Stomach (tissue), 19 donors: ENCODE measurements at places on chromosomes 1 and 21.
A peak's percentile ranks its signal among the peaks of the same experiment; 100 is the strongest.

DNA sequence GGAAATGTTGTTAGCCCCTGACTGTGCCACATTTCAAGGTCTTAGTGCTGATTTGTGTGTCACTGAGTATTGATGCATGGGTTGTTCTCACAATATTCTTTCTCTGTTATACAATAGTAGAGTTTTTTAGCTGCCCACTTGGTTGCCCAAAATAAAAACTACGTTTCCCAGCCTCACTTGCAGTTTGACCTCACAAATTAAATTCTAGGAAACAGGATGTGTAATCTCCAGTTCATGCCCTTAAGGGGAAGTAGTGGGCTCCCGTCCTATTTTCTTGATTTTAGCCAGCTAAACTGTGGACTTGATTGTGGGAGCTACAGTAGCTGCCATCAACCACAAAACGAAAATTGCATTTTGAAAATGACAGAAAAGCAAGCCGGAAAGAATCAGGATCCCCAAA lies 27.3 kb upstream of the LAMC1 start:
- no peaks in the 10 kb centered on the region for H3K4me1 ChIP-seq
- H3K27ac ChIP-seq: no peak overlapping the region
- H3K36me3 ChIP-seq: no peaks in the 10 kb centered on the region
- DNase-seq: no peak

GRCh38 chr21:28627691-28628090 lies 365.0 kb downstream of the LTN1 start:
- H3K27me3 ChIP-seq: no peaks in the 10 kb centered on the region
- H3K36me3 ChIP-seq: peaks cover 5% of the 10 kb centered on the region
- H3K27ac ChIP-seq: no peak overlapping the region
- no peak overlapping the region for H3K4me3 ChIP-seq

- DNase-seq: no peak
- no peaks in the 10 kb centered on the region for H3K4me1 ChIP-seq
- no peaks in the 10 kb centered on the region for H3K27me3 ChIP-seq
- no peak overlapping the region for H3K27ac ChIP-seq
Measured at GRCh38 chr21:35428001-35428320, 378.9 kb upstream of the RUNX1 start.

DNA sequence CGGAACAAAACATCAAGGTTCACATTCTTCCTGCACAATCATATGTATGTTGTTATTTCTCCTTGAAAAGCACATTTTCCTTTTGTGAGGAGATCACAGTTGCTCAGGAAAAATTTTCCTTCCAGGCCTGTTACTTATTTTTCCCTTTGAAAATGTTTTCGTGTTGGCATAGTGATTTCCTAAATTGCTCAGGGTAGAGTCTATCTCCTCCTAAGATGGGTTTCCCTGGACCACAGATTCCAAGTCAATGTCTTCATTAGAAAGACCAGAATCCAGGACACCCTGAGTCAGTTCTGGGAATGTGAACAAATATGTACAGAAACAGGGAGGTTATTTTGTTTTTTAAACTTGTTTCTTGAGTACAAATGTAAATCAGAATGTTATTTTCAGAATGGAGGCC lies 94.3 kb upstream of the C1orf105 start:
- no peak for DNase-seq
- no peaks in the 10 kb centered on the region for H3K27me3 ChIP-seq
- H3K36me3 ChIP-seq: no peaks in the 10 kb centered on the region
- no peak overlapping the region for H3K27ac ChIP-seq

DNA sequence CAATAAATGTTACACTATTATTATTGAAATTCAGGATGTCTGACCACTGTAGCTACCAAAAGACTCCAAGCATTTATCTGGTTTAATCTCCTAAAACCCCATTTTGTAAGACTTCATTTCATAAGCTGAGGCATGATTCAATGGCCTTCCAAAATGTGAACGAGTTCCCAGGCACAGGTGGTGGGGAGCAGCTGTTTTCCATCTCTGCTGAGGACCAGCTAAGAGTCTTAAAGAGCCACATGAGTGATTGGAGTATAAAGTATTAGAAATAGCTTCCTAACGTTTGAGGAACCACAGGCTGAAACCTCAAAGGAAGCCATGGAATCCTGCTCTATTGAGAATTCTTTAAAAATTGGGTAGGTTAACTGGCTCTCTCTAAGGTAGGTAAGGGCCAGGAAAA lies 44.9 kb downstream of the SEC16B start:
- no peak overlapping the region for H3K4me3 ChIP-seq
- H3K4me1 ChIP-seq: no peaks in the 10 kb centered on the region
- no peaks in the 10 kb centered on the region for H3K27me3 ChIP-seq

DNA sequence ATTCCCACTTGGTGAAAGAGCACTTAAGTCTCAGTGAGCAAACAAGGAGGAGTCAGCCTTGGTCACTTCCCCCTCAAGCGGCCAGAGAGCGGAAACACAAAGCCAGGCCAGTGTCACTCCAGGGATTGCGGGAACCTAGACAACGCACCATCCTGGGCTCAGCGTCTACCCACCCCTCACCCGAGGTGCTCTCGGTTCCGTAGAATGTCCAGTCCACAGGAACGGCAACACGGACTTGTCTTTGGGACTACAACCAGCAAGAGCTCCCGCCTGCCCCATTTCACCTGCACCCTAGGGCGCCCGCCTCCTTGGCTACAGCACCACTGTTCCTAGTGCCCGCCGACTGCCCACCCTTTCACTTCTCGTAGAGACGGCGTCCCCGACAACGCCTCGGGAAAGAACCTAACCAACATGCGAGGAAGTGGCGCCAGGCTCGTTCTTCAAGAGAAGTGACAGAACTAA lies 509 bp downstream of the GDAP2 start:
- peak overlapping the region; percentile 89 for H3K4me3 ChIP-seq
- H3K36me3 ChIP-seq: peaks cover 11% of the 10 kb centered on the region
- H3K27ac ChIP-seq: peak overlapping the region; percentile 95
- no peaks in the 10 kb centered on the region for H3K27me3 ChIP-seq

DNA sequence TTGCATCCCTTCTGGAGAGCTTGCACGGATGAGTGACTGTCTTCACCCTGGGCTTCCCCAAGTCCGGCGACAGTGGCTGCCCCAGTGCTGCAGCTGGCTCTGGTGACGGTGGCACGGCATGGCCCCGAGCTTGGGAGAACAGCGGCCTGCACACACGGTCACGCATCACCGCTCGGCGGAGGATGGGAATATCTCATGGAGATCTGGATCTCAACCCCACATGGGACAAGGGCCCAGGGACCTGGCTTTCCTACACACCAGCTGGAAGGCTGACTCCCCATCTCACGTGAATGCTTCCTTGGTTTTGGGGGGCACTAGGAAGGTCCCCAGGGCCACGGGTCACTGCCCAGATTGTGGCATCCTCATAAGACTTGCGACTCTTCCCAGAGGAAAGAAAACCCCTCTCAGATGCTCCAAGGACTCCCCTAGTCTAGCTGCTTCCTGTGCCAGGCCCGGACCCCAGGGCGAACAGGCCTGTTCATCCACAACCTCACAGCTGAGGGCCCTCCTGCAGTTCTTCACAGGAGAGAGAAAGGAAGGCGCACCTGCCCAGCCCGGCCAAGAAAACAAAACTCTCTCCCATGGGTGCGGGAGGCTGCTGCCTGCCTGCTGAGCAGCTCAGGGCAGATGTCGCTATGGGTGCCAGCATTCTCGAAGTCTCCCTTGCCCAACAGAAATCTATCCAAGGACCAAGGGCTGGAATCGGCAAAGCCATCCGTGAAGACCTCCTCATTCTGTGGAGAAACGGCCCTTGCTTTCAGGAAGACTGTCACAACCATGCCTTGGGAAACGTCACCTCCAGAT lies 9.9 kb downstream of the CFAP410 start:
- no peak overlapping the region for H3K27ac ChIP-seq
- no peak for DNase-seq
- H3K4me1 ChIP-seq: no peaks in the 10 kb centered on the region
- no peak overlapping the region for H3K4me3 ChIP-seq

GRCh38 chr1:160403244-160403643 lies 2.9 kb downstream of the VANGL2 start:
- H3K27me3 ChIP-seq: peaks cover 19% of the 10 kb centered on the region
- peaks cover 25% of the 10 kb centered on the region for H3K4me1 ChIP-seq
- no peak overlapping the region for H3K27ac ChIP-seq

- H3K4me1 ChIP-seq: peaks cover 17% of the 10 kb centered on the region
- H3K27ac ChIP-seq: peak overlapping the region; percentile 15
- H3K4me3 ChIP-seq: no peak overlapping the region
- H3K36me3 ChIP-seq: no peaks in the 10 kb centered on the region
Measured at GRCh38 chr1:181152892-181153633, 64.6 kb downstream of the IER5 start.

- no peaks in the 10 kb centered on the region for H3K4me1 ChIP-seq
- H3K27me3 ChIP-seq: no peaks in the 10 kb centered on the region
- H3K36me3 ChIP-seq: peaks cover 12% of the 10 kb centered on the region
- H3K27ac ChIP-seq: no peak overlapping the region
- H3K4me3 ChIP-seq: no peak overlapping the region
- DNase-seq: no peak
Measured at GRCh38 chr1:241600496-241600901, 39.7 kb downstream of the CHML start.

DNA sequence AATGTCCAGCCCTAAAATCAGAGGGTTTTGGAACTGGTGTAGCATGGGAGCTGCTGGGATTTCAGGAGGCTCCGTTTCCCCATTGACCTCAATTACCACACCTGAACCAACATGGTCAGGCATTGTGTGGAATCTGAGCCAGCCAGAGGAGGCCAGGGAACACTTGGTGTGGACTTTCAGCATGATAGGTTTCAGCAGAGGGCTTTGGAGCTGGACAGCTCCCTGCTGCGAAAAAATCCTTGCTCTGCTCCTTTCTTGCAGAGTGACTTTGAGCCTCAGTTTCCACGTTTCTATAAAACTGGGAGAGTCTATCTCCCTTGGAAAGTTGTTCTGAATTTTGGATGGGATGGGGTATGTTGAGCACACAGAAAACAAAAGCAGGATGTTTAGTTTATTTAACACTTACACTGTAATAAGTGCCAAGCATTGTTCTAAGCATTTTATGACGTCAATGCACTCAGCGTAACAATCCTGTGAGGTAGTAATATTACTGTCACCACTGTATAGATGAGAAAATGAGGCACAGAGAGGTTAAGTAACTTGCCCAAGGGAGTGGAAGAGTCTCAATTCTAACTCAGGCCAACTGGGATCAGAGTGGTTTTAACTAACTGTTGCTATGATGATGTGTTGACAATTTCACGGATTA lies 168.0 kb downstream of the GRIK3 start:
- no peak overlapping the region for H3K4me3 ChIP-seq
- DNase-seq: no peak
- no peaks in the 10 kb centered on the region for H3K36me3 ChIP-seq
- no peaks in the 10 kb centered on the region for H3K4me1 ChIP-seq

- DNase-seq: no peak
- H3K4me1 ChIP-seq: no peaks in the 10 kb centered on the region
- no peaks in the 10 kb centered on the region for H3K36me3 ChIP-seq
Measured at GRCh38 chr1:34965597-34965996, 19.6 kb downstream of the TMEM35B start.

GRCh38 chr1:110572751-110573150 lies 33.4 kb downstream of the KCNA2 start:
- peaks cover 13% of the 10 kb centered on the region for H3K27me3 ChIP-seq
- H3K4me3 ChIP-seq: no peak overlapping the region
- H3K36me3 ChIP-seq: no peaks in the 10 kb centered on the region
- H3K27ac ChIP-seq: no peak overlapping the region
- no peaks in the 10 kb centered on the region for H3K4me1 ChIP-seq
- DNase-seq: no peak

DNA sequence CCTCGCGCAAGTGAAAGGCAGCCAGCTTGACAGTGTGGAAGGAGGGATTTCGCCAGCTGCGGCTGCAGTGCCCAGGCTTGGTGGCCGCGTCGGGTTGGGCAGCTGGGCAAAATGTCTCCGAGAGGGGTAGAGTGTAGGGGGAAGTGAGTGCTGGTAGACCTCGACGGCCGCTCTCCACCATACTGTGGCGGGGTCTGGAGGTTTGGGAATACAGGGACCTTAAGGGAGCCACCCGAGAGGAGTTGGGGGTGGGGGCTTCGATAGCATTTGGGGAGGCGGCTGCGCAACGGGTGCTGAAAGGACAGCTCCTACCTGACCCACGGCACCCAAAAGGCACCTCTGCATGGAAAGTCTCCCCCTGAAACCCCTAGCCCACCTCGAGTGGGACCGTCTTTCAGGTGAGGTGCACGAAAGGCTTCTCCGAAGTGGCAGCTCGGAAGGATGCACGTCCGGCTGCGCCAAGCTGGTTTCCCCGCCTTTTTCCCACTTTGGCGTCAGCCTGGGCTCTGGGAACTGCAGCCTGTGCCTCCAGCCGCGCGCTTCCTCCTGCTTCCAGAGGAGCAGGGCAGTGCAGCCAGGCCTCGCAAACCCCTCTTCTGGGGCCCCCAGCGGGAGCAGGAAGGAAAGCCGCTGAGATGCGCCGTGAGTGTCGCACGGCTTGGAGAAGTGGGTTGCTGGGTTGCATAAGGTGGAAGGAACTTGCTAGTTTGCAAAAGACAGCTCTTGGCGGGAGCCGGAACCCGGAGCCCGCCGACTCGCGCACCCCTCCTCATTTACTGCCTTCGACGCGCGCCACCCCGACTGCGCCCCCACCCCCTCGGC lies 531 bp upstream of the HMGN2 start:
- peak overlapping the region; percentile 100 for H3K4me3 ChIP-seq
- DNase-seq: peak; percentile 90
- peaks cover 11% of the 10 kb centered on the region for H3K36me3 ChIP-seq

DNA sequence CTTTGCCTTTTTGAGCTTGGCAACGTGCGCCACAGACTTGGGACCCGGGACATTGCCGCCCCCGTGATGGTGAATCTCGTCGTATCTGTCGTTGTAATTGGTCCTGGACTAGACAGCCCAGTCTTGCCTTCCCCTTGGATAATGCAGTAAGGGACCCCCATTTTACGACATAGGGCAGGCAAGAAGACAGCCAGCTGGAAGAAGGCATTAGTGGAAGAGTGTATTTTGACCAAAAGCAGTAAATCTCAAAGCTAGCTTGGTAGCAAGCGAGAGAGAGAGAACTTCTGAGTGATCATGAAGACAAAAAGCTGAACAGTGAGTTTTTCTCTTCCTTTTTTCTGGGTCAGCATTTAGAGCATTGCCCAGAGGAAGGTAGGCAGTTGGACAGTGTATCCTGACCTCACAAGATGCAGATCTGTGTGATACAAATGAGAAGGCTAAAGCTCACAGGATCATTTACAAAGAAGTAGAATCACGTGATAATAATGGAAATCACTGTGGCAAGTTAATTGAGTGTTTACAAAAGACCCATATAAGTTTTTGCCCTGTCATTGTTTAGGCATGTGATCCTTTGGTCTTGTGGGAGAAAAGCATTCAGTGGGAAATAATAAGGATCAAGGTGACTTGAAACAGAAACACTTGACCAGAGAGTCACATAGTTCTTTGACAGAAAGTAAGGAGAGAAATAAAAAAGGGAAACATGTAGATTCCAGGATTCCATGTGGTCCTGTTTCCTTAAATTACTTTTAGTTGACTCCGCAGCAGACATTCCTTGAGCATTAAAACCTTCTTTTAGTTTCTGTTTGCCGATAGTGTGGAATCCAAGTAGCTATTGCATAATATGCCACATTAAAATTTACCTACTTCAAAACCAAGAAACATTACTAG lies 66.3 kb downstream of the CNST start:
- peaks cover 43% of the 10 kb centered on the region for H3K36me3 ChIP-seq
- no peak for DNase-seq
- H3K27ac ChIP-seq: peak overlapping the region; percentile 64
- H3K27me3 ChIP-seq: no peaks in the 10 kb centered on the region
